ENCODE measurements at places on chromosomes 3 and 15. TPM values are rescaled to one million over a fixed set of nuclear protein-coding genes. Genes with fewer than 3 reads are reported as not detected.

- no peak for DNase-seq
Measured at GRCh38 chr15:89673165-89673512, 6.0 kb downstream of the PLIN1 start.

DNA sequence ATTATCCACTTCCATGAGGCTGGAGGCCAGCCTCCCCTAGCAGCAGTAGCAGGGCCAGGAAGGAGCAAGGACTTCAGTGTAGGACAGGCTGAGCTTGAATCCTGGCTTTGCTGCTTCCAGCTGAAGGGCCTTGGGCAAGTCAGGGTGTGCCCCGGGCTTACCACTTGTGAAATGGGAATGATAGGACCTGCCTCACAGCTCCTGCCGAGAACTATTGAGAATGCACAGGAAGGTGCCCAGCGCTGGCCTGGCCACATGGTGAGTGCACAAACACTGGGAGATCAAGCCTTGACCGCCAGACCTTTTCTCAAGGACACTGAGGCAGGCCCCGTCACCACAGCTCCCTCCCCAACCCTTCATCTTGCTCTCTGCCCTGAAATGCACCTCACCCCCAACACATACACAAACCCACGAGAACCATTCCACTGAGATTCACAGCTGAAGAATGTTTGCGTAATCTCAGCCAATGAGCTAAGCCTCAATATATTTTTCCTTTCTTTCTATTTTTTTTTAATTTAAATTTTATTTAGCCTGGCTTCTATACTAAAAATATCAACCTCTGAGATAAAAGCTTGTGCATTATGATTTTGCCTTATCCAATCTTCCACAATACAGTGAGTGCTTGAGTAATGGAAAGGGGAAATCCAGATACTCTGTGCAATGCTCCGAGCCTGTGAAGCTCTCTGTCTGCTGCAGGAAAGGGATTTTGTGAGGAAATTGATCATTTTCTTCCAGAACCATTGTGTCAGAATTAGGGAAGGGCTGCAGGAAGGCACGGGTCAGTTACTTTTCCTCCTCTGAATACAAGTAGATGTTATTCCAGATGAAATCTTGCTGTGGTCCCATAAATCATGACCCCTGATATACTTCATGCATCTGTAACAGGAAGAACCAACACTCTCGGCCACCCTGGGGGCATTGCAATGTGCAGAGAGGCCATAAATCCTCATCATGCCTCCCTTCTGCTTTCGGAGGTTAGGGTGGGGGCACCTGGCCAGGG lies 193.9 kb downstream of the TLE3 start:
- no peak for DNase-seq

DNA sequence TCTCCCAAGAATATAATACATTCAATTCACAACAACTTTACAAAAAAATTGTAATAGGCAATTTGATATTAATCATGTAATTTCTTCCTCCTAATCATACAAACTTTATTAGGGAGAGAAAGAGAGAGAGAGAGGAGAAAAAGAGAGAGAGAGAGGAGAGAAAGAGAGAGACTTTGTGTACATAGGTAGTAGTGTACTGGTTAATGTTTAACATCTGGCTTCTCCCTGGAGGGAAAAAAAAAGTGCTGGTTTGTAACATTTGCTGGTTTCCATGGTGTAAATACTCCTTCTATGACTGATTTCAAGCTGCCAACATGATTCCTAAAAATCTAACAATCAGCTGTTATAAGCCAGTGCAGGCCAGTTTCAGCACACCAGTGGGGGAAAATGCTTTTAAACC lies 98.0 kb upstream of the ARHGEF26 start:
- no peak for DNase-seq

Gene ZNF620
- total RNA-seq: 12.5 TPM

GRCh38 chr3:140766465-140766864 lies 88.6 kb downstream of the TRIM42 start:
- no peak for DNase-seq

Gene AGBL1
- total RNA-seq: 0.91 TPM

DNA sequence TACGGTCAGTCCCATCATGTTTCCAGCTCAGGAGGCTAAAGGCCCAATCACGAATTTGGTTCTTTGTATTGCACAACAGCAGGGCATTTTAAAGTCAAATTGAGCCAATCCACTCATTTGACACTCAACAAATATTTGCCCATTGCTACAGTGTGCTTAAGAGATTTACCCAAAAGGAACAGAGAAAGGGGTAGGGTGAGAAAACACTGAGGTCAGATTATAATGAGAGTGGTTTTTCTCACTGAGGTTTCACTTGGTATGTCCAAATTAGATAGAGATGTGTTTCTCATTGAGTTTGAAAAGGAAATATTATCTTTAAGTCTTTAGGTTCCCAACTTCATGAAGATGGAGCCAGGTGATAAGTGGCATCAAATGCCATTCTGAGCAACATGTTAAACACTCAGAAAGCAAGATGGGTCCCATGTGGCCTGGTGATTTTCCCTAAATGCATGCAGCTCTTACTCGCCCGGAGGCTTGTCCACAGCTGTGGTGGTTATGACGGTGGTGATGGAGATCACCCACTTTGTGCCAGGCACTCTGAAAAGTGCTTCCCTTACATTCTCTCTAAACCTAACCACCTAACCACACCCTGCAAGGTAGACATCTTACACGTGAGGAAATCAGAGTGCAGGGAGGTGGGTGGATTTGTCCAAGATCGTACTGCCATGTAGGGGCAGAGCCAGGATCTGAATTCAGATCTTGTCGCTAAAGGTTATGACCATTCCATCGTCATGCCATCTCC lies 31.2 kb upstream of the USP3 start:
- no peak for DNase-seq

Gene MTHFS
- 18.4 TPM for total RNA-seq

Gene CLDN18
- total RNA-seq: 0.09 TPM

DNA sequence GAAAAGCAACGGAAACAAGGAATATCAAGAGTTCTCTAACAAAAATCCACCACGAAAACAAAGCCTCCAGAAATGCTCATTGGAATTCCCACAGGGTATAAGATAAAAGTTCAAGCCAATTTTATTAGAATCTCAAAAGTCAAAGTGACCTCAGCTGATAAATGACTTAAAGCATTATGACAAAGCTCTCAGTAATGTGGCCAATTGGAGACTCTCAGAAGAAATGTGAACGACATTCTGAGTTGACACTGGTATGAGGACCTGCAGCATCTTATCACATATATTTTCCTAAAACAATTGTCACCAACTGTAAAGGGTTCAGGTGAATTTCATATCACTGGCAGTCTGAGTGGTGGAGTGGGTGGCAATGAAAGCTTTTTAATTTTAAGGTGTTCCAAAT lies 199.1 kb downstream of the FOXP1 start:
- DNase-seq: no peak

- DNase-seq: no peak
Measured at GRCh38 chr3:162122405-162122804, 625.8 kb downstream of the OTOL1 start.

GRCh38 chr3:106071306-106071705 lies 202.5 kb upstream of the CBLB start:
- DNase-seq: no peak

DNA sequence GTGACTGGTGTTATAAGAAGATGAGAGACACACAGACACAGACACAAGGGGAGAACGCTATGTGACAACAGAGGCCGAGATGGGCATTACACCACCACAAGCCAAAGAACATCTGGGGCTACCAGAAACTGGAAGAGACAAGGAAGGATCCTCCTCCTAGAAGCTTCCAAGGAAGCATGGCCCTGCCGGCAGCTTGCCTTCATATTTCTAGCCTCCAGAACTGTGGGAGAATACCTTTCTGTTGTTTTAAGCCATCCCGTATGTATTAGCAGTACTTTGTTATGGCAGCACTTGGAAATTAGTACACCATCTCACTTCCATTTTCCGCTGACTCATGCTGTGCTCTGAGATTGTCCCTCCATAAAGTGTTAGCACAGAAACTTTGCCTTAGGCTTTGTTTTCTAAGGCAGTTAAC lies 38.7 kb upstream of the CA12 start:
- no peak for DNase-seq

- DNase-seq: no peak
Measured at GRCh38 chr15:58043192-58043903, 22.2 kb downstream of the ALDH1A2 start.

Gene PYGO1
- 55.6 TPM for total RNA-seq

Gene GOLGA6L4
- 3.6 TPM for total RNA-seq

- DNase-seq: no peak
Measured at GRCh38 chr3:131553495-131554247, 50.9 kb upstream of the MRPL3 start.

- no peak for DNase-seq
Measured at GRCh38 chr15:34783991-34784390, 11.4 kb downstream of the ACTC1 start.

DNA sequence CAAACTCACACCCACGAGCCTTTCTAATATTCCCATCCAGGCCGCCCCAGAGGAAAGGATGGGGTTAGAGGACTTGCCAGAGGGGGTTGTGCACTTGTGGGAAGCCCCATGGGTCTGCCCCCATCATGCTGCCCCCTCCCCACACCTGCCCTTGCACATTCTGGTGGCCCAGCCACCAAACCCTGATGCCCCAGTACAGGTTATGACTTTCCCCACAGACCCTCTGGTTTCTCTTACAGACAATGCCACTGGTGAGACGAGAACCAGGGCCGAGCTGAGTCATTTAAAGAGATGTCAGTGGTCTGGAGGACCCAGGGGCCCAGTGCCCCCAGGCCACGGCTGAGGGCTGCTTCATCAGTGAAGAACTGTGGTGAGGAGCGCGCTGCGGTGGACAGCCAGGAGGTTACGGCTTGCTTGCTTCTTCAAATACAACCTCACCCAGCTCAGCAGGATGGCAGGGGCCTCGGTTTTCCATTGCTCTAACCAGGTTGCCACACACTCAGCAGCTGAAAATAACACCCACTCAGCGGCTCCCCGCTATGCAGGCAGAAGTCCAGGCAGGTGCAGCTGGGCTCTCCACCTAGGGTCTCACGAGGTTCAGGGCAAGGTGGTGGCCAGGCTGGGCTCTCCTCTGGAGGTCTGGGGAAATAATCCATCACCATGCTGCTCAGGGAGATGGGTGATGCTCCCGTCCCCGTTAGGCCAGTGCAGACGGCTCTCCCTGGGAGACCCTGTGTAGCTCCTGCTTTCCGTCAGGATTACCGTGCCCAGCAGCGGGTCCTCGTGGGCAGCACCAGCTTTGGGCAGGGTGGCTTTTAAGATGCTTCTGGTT lies 13.8 kb upstream of the SNRPA1 start:
- DNase-seq: no peak

- no peak for DNase-seq
Measured at GRCh38 chr15:22827125-22827524, 11.3 kb upstream of the NIPA2 start.

GRCh38 chr15:94230431-94230882 lies 904 bp upstream of the MCTP2 start:
- no peak for DNase-seq

Gene AADAC
- total RNA-seq: not detected

Gene RARRES1
- total RNA-seq: 36.5 TPM

DNA sequence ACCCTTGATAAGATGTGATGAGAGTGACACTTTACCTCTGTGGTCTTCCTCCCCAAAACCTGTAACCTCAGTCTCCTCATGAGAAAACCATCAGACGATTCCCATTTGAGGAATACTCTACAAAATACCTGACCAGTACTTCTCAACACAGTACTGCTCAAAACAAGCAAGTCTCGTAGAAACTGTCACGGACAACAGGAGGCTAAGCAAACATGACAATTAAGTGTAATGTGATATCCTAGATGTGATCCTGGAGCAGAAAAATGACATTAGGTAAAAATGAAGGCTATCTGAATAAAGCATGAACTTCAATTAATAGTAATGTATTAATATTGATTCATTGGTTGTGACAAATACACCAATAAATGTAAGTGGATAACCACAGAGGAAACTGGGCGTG lies 113.6 kb downstream of the CACNA2D3 start:
- DNase-seq: no peak

GRCh38 chr3:78186404-78186803 lies 1146.5 kb downstream of the ROBO2 start:
- no peak for DNase-seq

DNA sequence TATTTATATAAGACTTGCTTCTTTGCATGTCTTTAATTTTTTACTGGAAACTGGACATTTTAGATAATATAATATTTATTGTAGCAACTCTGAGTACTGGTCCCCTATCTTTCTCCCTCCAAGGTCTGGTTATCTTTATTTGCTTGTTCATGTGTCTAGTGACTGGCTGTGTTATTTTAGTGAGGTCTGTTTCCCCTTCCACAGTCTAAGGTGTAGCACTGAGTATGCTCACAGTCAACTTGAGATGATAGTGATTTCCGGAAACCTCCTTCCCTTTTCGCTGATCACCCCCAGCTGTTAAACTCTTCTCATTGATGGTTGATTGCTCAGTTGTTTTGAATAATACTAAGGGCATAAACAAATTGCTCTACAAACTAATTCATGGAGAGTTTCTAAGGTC lies 37.0 kb downstream of the PCNP start:
- DNase-seq: no peak

DNA sequence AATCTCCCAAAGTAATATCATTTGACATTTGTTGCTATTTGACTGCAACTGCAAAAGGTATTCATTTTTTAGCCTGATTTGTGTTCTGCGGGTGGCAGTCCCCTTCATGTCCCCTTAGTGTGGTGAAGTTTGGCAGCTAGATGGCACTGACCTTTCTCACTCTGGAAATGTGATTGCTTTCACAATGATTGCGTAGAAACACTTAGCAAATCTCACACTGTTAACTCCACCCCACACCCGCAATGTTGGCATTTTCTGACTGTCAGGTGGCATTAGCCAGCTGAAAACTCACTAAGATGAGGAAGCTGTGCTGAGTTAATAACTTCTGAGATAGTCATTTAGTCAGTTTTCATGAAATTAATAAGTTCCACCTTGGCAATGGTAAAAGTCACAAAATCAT lies 76.9 kb downstream of the TRIM69 start:
- no peak for DNase-seq

DNA sequence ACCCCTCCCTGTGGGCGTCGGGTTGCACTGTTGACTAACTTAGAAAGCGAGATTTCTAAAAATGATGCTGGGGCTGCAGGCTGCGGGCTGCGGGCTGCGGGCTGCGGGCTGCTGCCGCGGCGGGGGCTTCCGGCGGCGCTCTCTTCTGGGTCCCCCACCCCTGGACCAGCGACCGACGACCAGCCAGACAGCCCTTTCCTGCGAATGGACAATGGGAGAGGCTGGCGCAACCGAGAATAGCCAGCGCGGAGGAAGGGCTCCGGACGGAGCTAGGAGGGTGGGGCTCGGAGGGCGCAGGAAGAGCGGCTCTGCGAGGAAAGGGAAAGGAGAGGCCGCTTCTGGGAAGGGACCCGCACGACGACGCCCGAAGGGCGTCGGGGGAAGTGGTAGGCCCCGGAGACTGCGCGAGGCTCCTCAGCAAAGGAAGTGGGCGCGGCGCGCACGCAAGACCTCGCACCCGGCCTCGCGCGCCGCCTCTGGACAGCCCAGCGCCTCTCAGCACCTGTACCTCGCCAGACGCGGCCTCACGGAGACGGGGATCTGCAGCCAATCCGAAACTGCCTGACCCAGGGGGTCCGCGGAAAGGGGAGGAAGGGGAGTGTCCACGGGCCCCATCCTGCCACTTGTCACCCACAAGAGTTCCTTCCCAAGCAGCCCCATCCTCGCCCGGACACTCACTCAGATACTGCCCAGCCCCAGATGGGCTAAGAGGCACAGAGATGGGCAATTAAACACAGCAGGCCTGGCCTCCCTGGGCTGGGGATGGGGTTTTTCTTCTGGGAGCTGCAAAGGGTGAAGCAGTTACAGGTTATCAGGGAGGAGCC lies 70.7 kb downstream of the SLC12A8 start:
- DNase-seq: no peak

Measured in cerebellum (tissue), 4 donors.